ENCODE measurements at places on chromosomes 6 and 20. TPM values are rescaled to one million over a fixed set of nuclear protein-coding genes. Genes with fewer than 3 reads are reported as not detected.

DNA sequence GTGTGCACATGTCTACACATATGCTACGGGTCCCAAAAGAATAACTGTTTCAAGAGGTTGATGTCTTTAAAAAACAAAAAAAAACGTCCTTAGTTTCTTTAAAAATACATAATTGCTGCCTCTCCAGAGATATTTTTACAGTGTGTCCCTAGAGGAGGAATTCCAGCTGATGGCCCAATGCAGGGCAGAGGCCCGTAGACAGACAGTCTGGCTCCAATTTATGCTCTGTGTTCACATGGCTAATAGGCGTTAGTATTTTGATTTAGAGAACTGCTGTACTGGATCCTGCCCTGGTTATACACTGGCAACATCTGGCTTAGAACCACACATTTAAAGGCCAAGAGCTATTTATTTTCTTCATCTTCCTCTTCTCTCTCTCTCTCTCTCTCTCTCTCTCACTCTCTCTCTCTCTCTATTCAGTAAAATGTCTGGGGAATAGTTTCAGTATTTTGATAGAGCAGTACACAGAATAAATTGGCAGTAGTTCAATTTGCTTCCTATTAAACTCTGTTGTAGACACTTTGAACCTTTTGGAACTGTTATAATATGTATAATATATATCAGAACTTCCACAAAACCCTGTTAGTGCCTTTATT, 260.6 kb downstream of the EYA4 start:
- no peak for DNase-seq

- DNase-seq, result no peak
These were observed 4.0 kb downstream of the MKKS start for GRCh38 chr20:10430000-10430466.

DNA sequence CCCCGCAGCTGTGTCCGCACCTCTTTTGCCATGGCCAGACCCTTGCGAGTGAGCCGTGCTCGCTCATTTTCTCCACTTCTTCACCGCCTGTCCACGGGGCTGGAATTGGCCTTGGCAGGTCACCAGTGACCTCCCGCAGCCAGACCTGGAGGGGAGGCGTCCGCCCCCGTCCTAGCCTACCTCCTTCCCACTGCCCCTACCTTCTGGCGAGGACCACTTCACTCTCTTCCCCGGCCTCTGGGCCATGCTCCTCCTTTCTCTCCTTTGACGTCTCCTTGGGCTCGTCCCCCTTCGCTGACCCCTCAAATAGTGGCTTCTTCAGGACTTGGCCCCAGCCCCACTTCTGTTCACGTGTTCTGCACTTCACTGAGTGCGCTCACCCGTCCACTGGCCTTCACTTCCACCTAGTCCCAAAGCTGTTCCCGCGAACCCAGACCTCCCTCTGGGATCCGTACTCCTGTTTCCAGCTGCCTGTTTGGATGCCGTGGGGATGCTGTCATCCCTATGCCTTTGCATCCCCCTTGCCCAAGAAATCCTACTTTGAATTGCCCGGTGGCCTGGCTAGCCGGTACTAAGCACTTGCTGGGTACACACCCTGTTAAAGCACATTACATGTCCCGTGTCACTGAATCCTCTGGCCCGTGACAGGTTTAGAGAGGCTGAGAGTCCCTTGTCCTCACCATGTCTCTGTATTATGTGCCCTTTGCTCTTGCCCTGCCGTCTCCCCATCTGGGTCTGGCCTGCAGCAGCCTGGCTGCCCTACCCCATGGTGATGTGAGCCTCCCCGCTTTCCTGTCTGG, 33.0 kb downstream of the SPATA2 start:
- no peak for DNase-seq

- DNase-seq, result no peak
These were observed 75.7 kb downstream of the TNFAIP3 start for GRCh38 chr6:137942736-137943135.

GRCh38 chr20:57932227-57932864, 222.5 kb upstream of the PMEPA1 start:
- DNase-seq, result no peak

GRCh38 chr6:154197196-154197860, 158.3 kb downstream of the OPRM1 start:
- no peak for DNase-seq

DNA sequence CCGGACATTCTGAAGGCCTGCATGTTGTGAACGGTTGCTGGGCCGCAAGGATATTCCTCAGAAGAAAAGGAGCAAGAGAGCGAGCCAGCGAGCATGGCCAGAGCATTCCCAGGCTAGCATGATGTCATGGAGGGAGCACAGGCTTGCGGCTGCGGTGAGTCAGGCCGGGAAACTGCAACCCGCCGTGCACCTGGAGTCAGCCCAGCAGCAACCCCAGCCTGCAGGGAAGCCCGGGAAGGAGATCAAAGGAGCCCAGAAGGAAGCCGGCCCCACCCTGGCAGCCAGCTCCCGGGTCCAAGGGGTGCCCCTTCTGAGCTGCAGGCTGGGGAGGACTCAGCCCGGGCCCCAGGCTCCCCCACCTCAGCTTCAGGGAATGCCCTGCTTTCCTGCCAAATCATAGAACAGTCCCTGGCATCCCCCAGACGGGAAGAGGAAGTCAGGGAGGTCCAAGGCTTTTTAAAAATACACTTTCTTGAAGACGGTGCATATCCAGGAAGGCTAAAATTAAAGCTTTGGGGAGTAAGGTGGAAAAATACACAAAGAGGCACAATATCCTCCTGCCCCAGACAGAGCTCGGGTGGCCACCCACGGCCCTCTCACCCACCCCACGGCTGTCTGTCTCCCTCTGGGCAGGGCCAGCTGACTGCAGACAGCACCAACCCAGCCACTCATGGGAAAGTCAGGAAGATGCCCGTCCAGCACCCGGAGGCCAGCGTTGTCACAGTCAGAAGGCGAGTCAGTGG, 53.7 kb downstream of the BMP7 start:
- peak; percentile 84 for DNase-seq

DNA sequence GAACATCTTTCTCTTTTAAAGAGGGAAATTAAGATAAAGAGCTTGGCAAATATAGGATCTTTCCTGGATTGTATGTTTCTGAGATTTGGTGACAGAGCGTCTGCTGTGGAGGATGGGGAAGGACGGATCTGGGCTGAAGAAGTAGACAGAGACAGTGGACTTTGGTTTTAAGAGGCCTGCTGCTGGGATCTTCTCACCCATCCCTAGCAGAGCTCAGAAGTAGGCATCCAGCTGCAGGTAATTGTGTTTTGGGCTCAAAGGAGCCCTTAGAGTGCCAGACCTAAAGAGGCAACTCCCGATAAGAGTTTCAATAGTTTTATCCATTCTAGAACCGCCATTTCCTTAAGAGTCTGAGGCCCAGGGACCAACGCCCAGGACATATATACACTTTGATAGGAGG, 20.8 kb downstream of the LAMA2 start:
- no peak for DNase-seq

DNA sequence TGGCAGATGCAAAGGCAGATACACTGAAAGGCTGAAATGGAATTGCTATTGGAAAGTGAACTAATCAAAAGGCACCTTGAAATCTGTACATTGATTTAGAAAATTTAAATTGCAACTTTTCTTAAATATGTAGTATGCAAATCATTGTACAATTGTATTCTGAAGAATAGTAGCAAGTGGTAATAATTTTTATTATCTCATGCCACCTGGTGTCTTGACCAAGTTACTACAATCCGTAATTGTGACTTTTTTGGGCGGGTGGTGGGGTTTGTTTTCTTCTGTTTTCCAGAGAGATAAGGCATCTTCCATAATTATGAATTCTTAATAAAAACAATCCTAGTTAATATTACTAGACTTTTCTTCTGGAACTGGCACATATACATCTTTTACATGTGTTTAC, 12.5 kb upstream of the BCKDHB start:
- no peak for DNase-seq

DNA sequence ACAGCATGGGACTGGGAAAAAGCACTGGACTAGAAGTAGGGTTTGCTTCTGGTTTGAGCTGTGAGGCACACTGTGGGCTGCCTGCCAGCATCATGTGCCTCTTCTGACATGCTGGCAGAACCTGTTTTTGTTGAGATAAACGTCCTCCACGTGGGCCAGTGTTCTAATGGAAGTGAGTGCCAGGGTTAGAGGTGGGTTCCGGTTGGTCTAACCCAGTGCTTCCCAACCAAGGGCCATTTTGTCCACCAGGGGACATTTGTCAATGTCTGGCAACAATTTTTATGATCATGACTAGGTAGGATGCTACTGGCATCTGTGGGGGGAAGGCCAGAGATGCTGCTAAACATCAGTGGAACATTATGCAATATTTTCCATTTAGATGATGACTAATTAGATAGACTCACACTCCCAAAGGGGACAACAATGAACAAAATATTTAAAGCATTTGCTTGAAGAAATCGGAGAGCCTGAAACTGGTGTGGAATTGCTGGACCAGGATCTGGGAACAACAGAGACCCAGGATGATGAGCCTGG, 7.8 kb upstream of the APMAP start:
- DNase-seq, result peak; percentile 98

DNA sequence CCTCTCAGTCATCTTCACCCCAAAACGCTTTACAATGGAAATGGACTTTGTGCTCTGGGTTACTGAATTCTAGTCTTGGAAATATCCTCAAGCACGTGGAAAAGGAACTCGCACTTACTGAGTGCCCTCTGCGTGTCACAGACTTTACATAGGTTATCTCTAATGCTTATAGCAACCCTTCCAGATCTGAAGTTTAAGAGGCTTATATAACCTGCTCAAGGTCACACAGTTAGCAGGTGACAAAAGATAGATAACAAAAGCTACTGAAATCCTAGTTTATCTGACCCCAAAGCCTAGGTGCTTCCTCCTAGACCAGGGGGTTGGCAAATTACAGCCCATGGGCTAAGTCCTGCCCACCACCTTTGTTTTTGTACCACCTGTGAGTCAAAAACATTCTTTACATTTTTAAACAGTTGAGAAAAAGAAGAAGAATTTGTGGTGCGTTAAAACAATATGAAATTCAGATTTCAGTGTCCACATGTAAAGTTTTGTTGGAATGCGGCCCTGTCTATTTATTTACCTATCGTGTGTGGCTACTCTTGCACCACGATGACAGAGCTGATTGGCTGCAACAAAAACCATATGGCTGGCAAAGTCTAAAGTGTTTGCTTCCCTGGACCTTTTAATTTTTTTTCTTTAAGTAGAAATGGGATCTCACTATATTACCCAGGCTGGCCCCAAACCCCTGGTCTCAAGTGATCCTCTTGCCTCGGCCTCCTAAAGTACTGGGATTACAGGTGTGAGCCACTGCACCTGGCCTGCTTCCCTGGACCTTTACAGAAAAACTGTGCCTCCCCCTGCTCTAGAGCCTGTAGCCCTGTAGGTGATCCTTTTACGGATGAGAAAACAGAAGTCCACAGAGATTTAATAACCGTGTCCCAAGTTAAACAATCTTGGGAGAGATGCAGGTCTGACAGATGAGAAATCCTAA, 110.2 kb upstream of the RREB1 start:
- DNase-seq, result peak; percentile 65

DNA sequence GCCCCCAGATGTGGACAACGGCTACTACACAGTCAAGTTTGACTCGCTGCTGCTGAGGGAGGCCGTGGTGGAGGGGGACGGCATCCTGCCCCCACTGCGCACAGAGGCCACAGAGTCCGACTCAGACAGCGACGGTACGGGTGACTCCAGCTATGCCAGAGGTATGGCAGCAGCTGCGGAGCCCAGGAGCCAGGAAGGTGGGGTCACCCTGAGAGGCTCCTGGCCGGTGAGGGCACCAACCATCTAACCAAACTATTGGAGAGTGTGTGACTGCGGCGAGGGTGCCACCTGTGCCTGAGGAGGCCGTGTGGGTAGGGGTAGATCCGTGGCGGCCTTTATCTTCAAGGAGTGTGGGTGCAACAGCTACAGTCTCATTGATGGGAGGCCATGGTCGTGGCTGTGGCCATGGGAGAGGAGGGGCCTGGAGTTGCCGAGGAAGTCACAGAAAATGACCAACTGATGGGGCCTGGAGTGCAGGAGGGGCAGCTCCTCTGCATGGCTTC, 2.8 kb upstream of the LIME1 start:
- no peak for DNase-seq

LIN28B gene
- total RNA-seq, result not detected

GLP1R gene
- total RNA-seq, result not detected

RAD21L1 gene
- total RNA-seq, result 0.60 TPM

All from PC-9 (cell line).